CD4-positive, alpha-beta T cell treated with Interleukin-21 for 1 hour (primary cell): ENCODE measurements at places on chromosomes 2 and 18.

DNA sequence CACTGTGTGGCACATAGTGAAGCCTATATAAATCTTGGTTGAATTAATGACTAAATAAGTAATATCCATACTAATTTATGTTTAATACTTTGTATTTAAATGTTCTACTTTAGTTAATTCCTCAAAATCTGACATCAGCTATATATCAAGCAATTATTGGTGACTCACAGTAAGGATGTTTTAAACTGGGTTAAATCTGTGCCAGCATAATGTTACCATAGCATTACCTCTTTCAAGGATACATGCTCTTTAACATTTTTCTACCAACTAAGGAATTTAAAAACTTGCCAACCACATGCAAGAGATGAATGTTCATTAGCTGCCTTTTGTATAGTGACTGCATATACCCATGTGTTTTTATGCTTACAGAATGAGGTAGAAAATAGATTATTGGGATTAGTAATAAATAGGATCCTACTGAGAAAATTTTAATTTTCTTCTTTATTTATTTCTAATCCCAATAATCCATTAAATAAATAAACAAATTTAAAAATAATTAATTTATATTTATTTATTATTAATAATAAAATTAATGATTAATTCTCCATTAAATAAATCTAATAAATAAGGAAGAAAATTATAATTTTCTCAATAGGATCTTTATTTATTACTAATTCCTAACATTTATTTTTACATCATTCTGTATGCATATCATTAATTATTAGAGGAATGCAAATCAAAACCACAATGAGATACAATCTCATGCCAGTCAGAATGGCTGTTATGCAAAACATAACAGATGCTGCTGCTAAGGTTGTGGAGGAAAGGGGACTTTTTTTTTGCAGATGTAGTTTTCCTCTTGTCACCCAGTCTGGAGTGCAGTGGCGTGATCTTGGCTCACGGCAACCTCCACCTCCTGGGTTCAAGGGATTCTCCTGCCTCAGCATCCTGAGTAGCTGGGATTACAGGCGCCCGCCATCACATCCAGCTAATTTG lies 410.7 kb upstream of the DSEL start:
- DNase-seq, result no peak

- DNase-seq, result no peak
Measured at GRCh38 chr2:44682459-44682858, 259.0 kb upstream of the SIX3 start.

DNA sequence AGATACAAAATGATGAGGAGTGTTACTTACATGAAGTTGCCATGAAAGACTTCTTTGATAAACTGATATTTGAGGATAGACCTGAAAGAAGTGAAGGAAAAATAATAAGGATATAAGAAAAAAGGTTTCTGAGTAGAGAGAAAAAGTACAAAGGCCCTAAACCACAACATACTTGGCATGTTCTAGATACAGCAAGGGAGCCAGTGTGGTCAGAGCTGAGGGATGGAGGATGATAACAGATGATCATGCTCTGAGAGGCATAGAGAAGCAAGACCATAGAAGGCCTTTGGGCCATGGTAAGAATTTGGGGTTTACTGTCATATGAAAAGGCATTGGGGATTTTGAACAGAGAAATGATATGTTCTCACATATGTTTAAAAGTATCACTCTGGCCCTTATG lies 424.1 kb upstream of the CHST9 start:
- no peak for DNase-seq

- DNase-seq, result no peak
Measured at GRCh38 chr2:180621941-180622918, 358.2 kb upstream of the UBE2E3 start.

- DNase-seq, result no peak
Measured at GRCh38 chr2:226325526-226325925, 474.1 kb downstream of the IRS1 start.

GRCh38 chr18:12946549-12947284 lies 1.1 kb upstream of the SEH1L start:
- DNase-seq, result no peak

DNA sequence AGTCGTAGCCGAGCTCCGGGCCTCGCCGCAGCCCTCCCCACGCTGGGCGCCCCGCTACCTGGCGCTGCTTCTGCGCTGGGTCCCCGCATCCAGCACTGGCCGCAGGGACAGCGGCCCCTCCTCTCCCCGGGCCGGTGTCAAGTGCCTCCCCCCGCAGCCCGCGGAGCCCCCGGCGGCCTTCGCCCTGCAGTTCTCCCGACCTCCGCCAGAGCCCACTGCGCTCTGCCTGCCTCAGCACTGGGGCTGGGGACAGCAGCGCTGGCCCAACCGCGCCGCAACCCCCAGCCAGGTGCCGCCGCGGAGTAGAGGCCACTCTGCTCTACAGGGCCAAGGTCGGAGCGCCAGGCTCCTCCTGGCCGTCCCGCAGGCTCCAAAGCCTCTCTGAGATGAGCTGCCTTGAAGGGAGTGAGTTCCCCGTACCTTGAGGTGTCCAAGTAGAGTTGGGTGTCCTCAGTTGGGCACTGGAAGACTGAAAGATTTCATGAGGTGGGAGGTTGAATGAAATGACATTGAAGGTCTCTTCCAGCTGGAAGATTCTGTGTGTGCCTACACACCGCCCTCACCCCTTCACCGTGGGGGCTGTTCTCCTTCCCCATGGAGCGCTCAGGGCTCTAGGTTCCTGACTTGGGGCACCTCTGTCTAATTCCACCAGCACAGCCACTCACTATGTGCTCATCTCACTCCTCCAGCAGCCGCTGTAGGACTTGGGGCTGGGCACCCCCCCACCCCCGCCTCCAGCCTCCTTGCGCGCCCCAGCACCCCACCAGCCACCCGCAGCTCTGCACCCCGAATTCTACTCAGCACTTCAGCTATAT lies 854 bp upstream of the DNMT3A start:
- DNase-seq, result peak; percentile 89

- peak; percentile 23 for DNase-seq
Measured at GRCh38 chr2:190964170-190964795, 49.7 kb downstream of the STAT1 start.

DNA sequence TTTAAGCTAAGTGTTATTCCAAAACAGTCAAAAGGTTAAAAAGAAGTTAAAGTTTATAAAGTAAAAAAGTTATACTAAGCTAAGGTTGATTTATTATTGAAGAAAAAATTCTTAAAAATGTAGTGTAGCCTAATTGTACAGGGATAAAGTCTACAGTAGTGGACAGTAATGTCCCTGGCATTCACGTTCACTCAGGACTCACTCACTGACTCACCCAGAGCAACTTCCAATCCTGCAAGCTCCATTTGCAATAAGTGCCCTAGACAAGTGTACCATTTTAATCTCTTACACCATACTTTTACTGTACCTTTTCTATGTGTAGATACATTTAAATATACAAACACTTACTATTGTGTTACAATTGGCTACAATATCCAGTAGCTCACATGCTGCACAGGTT lies 86.1 kb downstream of the CACNB4 start:
- no peak for DNase-seq

DNA sequence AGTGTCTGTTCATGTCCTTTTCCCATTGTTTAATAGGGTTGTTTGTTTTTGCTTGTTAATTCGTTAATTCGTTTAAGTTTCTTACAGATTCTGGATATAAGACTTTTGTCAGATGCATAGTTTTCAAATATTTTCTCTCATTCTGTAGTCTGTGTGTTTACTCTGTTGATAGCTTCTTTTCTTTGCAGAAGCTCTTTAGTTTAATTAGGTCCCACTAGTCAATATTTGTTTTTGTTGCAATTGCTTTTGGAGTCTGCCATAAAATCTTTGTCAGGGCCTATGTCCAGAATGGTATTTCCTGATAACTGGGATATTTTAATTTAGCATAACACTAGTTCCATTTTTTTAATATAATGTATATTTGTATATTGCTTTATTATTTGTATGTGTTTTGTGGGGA lies 1380.1 kb downstream of the SUCLG1 start:
- no peak for DNase-seq

DNA sequence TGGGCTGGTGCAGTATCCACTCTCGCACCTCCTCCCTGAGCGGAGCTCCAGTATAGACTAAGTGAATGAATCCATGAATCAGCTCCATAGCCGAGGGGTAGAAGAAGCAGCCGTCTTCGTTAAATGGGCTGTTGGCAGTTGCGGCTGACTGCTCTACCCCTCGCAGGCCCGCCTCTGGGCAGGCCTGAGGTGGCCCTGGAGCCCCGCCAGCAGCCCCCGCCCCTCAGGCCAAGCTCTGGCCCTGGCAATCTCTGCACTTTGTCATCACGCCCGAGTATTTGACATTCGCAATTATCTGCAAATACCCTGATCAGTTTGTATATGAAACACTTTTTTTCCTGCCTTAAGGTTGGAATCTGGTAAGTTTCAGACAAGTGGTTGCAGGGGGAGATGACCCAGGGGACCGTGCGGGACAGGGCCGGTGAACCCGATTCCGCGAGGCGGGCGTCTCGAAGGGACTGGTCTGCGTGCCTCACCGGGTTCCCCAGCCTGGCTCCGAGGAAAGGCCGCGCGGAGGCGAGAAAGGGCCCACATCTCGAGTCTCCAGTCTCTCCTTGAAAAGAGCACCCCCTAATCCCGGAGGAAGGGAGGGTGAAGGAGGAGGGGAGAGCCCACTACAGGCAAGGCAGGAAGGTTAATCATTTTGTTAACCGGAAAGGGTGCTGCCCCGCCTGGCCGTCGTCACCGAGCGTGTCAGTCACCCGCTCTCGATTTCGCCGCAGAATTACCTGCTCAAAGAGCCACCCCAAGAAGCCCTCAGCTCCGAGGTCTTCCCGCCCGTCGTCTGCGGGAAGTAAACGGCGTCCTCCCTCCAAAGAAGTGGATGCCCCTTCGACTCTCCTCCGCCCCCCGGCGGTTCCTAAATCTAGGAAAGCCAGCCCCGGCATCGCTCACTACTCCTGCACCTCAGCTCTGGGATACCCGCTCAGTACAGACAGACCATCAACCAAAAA lies 11.1 kb upstream of the SATB2 start:
- no peak for DNase-seq

DNA sequence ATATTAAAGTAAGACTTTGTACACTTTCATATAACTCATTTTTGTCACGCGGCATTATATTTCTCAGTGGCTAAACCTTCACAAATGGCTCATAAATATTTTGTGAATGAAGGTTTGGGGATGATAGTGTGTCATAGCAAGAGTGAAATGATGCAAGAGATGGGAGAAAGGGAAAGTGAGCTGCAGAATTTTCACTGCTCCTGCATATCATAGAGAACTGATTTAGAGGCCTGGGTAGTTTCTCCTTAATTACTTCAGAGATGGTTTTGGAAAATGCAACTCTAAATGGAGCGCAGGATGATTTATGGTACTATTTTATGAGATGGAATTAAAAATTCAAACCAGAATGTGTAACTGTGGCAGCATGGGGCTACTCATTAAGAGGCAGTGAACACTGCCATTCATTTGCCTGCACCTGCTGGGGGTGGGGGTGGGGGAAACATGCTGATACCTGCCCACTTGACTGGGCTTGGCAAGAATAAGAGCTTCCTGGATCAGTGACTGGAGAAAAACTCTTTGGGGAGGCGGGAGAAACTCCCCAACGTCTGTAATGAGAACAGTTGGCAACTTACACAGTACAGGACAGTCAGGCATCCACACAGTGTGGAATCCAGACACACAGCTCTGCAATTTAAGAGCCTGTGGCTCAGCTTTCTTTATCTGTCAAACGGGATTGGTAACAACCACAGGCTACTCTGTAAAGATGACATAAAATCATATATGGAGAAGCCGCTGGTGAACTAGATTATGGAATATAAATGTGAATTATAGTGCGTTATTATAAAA lies 941.9 kb downstream of the SLC4A3 start:
- DNase-seq, result no peak

DNA sequence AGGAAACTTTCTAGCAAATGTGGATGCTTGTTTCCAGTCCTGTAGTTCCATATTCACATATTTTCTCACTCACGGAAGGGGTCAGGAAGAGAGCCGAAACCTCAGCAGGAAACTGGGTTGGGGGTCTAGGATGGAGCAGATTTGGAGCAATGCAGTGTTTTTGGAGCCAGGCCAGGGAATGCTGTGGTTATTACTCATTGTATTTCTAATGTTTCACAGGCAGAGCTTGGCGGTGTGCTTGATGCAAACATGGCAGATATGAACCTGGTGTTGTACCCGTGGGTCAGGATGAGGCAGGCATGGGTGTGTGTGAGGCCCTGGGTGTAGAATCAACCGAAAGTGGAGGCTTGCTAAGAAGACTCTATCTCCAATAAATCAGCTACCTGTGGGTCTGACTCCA lies 34.6 kb upstream of the ACKR3 start:
- DNase-seq, result no peak

GRCh38 chr2:221323513-221323912 lies 248.6 kb downstream of the EPHA4 start:
- DNase-seq, result no peak

GRCh38 chr2:148656516-148656915 lies 12.0 kb downstream of the EPC2 start:
- DNase-seq, result no peak

DNA sequence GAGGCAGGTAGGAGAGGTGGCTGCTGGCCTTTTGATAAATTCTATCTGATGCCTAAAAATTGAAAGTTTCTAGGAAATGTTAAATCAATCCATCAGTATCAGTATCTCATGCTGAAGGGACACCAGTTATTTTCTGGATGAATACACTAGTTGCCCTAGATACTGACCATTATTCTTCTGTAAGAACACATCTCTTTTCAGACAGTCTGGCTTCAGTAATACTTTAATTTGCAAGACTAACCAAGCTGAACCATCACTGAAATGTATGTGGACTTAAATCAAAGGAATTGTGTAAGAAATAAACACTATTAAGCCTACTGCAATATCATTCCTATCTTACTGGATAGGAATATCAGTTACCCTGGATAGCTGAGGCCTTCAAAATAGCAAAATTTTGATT lies 1546.3 kb downstream of the LRP1B start:
- DNase-seq, result no peak

- DNase-seq, result no peak
Measured at GRCh38 chr2:32652555-32653209, 24.8 kb downstream of the TTC27 start.

DNA sequence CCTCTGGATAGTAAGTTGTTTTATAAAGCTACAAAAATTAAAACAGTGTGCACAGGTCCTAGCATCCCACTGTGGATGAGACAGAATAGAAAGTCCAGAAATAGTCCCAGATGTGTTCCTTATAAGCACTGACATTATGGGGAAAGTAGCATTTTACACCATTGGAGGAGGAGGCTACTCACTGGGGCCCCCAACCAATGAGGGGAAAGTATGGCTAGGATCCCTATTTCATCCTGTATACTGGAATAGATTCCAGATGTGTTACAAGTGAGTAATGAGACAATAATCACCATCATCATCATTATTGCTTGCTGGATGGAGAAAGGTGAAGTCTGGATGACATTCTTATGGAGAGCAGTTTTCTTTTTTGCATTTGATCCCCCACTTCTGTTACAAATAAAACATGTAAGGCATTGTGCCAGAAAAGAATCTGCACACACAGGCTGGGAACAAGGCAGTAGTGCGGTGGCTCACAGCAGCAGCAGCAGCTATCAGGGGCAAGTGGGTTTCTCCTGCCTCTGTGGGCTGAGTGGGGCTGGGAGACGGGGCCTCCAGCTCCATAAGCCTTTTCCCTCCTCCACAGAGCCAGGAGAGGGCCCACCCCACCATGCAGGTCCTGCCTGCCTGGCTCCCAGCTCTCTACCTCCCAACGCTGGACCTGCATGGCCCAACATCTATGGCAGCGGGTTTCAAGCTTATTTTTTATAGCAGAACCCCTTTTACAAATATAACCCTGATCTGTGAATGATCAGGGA lies 5.0 kb downstream of the ARID5A start:
- no peak for DNase-seq
